ENCODE measurements at places on chromosomes 12 and 14.
A peak's percentile ranks its signal among the peaks of the same experiment; 100 is the strongest.

DNA sequence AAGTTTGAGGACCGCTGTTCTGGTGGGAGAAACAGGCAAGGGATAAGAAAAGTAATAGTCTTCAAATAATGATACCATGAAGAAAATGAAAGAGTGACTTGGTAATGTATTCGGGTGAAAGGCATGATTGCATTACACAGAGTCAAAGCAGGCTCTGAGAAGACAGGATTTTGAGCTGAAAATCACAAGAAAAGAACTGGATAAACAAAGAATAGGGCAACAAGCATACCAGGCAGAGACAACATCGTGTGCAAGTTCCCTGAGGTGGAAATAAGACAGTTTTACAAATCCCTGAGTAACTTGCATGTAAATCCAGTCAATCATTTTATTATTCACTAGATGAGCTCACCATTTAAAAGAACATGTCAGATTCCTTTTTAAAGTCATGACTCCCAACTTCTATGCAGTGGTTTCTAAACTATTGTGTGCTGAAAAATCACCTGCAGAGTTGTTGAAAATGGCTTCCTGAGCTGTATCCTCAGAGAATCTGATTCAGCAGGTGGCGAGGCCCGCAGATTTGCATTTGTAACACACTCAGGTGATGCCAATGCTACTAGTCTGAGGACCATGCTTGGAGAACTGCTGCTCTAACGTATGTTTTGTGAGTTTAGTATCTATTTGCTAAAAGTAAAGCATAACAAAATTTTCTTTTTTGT is 133.0 kb upstream of the ABCD2 start:
- DNase-seq, result no peak

- peak; percentile 49 for DNase-seq
Observed at GRCh38 chr12:45912774-45913173, 77.6 kb downstream of the SCAF11 start.

DNA sequence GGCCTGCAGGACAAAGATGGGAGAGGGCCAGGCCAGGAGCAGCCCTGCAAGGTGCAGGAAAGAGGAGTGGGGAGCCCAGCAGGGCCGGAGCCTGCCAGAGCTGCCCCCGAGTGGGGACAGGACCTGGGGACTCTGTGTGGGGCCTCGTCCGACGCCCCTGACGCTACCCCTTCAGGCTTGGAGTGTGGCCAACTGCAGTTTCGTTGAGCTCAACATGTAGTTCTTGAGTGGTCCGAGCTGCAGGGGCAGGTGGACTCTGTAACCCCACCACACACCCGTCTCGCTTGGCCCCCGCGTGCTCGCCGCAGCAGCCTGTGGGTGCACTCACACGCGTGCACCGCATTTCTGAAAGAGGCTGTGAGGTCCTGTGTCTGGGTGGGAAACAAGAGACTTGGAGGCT is 2.0 kb downstream of the ASPG start:
- no peak for DNase-seq

- no peak for DNase-seq
Observed at GRCh38 chr12:132560364-132560613, 50.1 kb downstream of the LRCOL1 start.

GRCh38 chr12:104736307-104736706 is 221.8 kb downstream of the SLC41A2 start:
- DNase-seq, result no peak

DNA sequence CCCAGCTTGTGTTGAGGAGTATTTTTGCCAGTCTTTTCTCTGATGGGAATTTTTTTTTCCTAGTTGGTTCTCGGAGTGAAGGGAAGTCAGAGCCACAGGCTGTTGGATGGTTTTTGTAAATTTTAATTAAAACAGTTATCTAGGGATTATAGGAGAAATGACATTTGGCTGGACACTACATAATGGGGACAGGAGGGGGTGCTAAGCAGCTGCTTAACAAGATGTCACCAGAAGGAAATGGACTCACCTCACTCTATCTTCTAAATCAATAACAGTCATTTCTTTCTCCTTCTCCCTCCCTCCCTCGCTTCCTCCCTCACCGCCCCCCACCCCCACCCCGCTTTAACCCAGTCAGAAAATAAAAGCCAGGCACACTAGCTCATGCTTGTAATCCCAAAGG is 93.4 kb upstream of the TMEM233 start:
- DNase-seq, result no peak

GRCh38 chr14:98955741-98956070 is 316.3 kb downstream of the BCL11B start:
- no peak for DNase-seq

GRCh38 chr12:42322567-42322966 is 3.3 kb downstream of the ZCRB1 start:
- no peak for DNase-seq

- no peak for DNase-seq
Observed at GRCh38 chr12:108310489-108310888, 28.6 kb downstream of the CMKLR1 start.

- peak; percentile 20 for DNase-seq
Observed at GRCh38 chr14:59244581-59244980, 56.1 kb downstream of the DAAM1 start.

DNA sequence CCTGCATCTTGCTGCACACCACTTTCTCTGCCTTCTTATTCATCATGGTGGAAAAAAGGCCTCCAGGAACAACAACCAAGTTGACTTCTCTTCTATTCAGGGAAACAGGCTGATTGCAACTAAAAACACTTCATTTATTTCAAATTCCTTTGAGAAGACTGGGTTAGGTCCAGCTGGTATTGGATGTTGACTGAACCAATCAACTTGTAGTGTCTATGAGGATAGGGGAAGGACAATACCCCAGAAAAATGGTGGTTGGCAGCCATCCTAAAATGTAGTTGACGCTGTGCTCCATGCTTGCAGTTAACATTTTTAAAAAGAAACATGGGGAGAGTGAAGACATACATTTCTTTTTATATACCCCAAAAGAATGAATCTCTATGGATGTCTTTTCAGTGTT is 34.4 kb upstream of the CRADD start:
- no peak for DNase-seq
